GM03348 (cell line): ENCODE measurements at places on chromosomes 13 and 19.

- no peak for DNase-seq
These were observed 191.1 kb downstream of the EFNB2 start for GRCh38 chr13:106344342-106344741.

DNA sequence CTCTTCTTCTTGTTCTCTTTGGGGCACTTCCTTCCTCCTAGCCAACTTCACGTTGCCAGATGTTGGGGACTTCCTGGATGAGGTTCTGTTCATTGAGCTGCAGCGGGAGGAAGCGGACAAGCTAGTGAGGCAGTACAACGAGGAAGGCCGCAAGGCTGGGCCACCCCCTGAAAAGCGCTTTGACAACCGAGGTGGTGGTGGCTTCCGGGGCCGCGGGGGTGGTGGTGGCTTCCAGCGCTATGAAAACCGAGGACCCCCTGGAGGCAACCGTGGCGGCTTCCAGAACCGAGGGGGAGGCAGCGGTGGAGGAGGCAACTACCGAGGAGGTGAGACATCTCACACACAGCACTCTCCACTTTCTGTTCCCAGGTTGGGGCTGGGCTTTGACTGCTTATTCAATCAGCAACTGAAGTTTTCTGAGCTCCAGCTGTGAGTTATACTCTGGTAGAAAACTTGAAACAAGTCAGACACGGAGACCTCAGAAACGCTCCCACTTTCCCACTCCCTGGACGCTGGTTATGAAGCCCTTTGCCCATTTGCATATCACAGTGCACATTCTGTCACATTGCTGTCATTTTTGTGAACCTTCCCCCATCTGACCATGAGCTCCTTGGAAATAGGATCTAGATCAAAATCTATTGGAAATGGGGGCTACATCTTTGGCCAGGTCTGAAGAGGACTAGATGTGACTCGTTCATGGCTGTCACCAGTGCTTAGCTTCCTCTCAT, 7.2 kb upstream of the CCDC97 start:
- DNase-seq, result no peak

GRCh38 chr19:33904681-33905080, 108.0 kb downstream of the KCTD15 start:
- no peak for DNase-seq

DNA sequence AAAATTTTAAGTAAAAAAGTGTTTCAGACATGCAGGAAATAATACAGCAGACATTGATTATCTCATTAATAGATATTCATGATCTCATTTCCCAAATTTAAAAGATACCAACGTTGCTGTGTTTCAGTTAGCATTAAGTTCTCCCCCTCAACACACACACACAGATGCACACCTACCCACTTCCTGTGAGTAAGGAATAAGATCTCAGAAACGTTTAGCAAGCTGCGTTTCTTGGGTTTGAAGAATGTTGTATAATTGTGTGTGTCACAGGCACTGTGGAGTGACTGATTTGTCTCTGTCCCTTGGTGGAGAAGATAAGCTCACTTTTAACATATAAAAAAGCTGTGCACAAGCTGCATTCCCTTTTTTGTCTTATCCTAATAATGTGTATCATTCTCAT, 196.8 kb downstream of the PDS5B start:
- no peak for DNase-seq

- no peak for DNase-seq
These were observed 7.0 kb upstream of the F10 start for GRCh38 chr13:113115363-113116205.
